ENCODE measurements at places on chromosomes 2 and 18.

GRCh38 chr2:157476953-157477709 is 33.2 kb upstream of the CYTIP start:
- peak; percentile 17 for DNase-seq

DNA sequence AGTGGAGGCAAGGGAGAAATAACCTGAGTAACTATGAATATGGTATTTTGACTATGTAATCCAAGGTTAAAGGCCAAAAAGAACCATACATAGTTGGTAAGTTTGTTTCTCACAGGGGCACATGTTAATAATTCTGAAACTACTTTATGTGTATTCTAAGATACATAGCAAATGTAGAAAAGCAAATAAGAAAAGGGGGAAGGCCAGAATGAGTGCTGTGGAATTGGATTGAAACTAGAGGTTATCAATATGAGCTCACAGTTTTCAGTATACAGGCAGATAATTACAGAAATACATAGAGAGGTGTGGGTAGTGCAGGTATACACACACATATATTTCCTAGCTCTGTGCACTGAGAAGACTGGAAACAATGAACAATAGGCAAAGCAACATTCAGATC is 13.7 kb downstream of the INO80C start:
- DNase-seq = no peak

- no peak for DNase-seq
Measured at GRCh38 chr2:56703001-56703400, 519.2 kb downstream of the CCDC85A start.

GRCh38 chr2:72965770-72966450 is 48.6 kb downstream of the EMX1 start:
- DNase-seq = no peak

DNA sequence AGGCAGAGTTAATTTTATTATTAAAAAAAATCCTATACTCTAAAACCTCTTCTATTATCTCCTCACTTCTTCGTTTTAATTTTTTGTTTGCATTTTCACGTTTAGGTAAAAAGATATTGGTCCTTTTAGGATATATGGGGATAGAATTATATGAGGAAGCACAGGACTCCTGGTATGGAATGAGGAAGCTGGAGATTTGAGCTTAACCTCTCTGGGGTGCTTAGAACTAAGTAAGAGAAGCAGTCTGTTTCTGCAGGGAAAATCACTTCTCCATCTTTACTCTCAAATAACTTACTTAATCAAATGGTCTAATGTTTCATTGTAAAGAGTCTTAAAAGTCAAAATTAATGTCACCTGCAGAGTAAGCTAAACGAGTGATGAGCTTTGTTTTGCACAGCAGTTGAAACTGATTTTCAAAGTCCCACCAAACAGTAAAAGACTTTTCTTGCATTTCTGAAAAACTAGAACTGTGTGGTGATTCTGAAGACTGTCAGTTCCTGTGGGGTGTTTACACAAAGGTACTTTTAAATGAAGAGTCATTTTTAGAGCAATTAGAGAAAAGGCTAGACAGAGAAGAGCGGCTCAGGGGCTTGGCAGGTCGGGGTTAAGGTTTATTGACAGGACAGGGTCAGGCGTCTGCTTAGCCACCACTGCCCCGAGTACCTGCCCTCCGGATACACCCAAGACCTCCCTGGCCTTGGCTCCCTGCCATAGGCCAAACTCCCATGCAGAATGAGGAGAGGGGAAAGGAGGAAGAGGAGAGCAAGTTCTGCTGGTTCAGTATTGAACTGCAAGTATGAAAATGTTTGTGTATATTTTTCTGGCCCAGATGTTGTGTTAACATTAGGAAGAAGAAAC is 21.6 kb downstream of the METAP1D start:
- DNase-seq = no peak

GRCh38 chr2:63861220-63861822 is 19.6 kb downstream of the UGP2 start:
- peak; percentile 47 for DNase-seq

DNA sequence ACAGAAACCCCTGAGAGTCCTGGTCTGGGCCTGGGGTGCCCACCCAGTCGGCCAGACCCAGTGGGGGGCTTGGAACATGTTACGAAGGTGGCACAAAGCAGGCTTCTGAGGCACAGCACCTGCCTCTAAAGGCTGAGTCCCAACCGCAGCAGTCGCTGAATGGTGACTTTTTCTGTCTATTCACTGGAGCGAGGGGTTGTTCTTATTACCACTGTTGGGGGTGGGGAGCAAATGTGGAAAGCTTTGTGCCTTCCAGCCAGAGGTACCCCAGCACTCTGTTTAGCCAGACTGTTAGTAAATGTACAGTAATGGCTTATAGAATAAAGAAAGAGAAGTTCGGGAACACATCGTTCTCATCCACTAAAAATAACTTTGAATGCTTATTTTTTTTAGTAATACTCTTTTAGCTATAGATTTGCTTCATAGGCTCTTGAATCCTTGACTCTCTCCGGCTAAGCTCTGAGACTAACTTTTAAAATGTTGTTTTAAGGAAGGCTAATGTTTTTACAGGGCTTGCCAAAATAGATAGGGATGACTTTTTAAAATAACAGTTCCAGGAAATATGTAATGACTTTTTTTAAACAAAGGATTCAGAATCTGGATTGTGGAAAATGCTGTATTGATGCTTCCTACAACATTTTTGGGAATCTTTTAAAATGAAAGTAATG is 23.4 kb upstream of the PTPN2 start:
- DNase-seq = peak; percentile 34

- DNase-seq = no peak
Measured at GRCh38 chr2:20113986-20114938, 62.8 kb upstream of the LAPTM4A start.

DNA sequence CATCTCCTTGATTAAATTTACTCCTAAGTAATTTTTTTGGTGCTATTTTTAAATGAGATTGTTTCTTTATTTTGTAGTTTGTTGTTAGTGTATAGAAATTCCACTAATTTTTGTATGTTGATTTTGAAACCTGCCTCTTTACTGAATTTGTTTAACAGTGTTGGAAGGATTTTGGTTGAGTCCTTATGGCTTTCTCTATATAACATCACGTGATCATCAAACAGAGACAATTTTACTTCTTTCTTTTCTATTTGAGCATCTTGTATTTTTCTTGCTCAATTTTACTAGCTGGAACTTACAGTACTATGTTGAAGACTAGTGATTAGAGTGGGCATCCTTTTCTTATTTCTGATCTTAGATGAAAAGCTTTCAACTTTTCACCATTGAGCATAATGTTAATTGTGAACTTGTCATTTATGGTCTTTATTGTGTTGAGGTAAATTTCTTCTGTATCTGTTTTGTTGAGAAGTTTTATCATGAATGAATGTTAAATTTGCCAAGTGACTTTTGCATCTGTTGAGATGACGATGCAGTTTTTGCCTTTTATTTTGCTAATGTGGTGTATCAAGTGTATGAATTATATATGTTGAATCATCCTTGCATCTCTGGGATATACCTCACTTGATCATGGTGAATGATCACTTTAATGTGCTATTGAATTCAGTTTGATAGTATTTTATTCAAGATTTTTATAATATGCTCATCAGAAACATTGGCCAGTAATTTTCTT is 645.3 kb upstream of the DDX18 start:
- DNase-seq = no peak
